ENCODE measurements at places on chromosomes 11 and 22.

GRCh38 chr11:18792827-18793226 is 1.2 kb upstream of the PTPN5 start:
- no peak for DNase-seq

DNA sequence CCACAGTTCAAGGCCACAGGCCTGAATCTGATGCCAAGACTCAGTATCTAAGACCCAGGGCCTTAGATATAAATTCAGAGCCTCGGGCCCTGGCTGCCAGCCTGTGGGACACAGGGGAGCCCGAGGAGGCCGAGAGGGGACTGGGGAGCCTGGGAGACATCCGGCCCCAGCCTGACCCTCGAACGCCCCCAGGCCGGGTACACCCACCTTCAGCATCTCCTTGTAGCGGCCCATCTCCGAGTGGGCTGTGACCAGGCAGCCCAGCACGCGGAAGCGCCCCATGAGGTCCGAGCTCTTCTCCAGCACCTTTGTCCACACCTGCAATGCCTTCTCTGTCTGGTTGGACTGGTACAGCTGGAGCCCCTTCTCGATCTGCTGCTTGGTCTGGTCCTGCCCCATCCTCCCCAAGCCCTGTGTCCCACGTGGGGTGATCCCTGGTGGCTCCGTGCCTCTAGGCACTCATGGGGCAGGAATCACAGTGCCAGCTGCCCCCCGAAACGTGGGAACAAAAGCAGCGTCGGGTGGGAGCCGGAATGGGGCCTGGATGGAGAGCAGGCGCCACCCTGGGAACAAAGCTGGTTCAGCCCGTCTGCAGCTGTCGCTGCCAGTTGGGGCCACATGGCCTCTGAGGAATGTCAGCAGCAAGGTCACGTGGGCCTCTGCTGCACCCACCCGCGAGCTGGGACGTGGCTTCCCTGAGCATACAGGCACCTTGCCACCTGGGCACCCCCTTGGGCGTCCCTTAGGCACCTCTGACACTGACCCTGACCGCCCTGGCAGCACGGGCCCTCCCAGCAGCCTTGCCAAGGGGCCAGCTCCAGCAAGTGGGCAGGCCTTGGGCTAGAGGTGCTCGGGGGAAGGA is at the start of gene RAPSN:
RAPSN (minus strand) TSS at position 571 of the 862 bp plus-strand sequence; CDS start at position 399, 172 bp downstream.
- no peak for DNase-seq

DNA sequence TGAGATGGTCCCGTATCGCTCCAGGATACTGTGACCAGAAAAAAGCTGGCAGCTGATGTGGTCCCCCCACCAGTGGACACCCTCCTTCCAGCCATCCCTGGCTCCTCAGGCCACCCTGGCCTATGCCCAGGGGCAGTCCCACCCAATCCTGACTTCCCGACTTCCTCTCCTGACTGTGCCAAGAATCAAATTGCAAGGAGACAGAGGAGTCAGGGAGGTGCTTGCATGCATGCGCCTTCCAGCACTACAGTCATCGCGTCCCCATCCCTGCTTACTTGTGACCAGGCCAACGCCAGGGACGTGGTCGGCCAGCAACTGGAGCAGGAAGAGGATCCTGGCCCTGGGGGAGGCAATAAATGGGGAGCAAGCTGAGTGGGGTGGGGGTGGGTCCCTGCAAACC is 3.6 kb upstream of the FREY1 start:
- no peak for DNase-seq

DNA sequence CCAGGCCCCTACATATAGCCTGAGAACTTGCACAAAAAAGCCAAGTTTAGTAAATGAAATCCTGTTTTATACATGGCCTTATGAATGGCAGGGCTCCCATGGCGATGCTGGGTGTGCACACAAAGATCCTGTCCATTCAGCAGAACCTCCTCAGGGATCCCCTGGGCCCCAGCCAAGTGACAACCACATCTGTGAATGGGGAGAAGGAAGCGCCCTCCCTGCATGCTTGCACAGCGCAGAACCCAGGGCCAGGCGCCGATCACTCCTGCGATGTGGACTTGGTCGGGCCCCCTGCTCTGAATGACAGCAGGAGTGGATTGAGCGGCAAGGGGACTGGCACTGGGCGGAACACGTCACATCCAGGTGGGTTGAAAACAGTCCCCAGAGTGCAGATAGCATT is 4.5 kb upstream of the CDC42EP2 start:
- DNase-seq = no peak

GRCh38 chr22:45889539-45890350 is 87.2 kb downstream of the WNT7B start:
- no peak for DNase-seq

GRCh38 chr22:19524170-19525115 is at the start of gene CLDN5:
Gene CLDN5, minus strand, starts transcription at chr22:19524410. Its CDS starts 155 bp downstream, at chr22:19524255.
- no peak for DNase-seq

All from stimulated activated CD8-positive, alpha-beta memory T cell treated with anti-CD3 and anti-CD28 coated beads, Interleukin-2, amount 100 ng/mL, for 1 hour (primary cell).